Kidney (tissue), 22 donors: ENCODE measurements at places on chromosomes 1 and 21. TPM values are rescaled to one million over a fixed set of nuclear protein-coding genes. Genes with fewer than 3 reads are reported as not detected.

PSRC1 gene
- total RNA-seq: 4.2 TPM

DNA sequence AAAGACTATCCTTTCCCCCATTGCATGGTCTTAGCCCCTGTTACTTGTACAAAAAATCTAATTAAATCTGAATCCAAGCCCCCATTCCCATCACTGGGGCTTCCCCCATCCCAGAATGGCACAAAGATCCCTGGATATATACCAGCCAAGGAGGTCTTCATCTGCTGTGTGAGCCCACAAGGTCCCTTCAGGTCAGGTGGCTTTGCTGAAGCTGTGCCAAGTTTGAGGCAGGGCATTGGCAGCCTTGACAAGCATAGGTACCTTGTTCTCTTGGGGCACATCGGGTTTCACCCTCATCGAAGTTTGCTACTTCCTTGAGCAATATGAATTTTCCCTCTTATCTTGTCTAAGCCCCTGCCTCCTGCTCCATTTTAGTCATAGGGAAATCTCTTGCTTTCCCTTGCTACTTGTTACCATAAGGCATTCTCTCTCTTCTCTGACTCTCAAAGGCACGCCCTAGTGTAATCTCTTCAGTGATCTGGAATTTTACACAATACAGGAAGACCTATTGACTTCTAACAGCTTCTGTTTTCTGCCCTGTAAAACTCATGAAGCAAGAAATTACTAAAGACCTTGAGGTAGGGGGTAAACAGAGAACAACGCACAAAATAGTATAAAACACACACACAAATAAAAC lies 71.4 kb upstream of the COG2 start:
- DNase-seq: no peak
- no peak overlapping the region for H3K27ac ChIP-seq
- no peaks in the 10 kb centered on the region for H3K27me3 ChIP-seq
- H3K4me3 ChIP-seq: no peak overlapping the region

- no peak overlapping the region for H3K27ac ChIP-seq
- DNase-seq: no peak
- no peak overlapping the region for H3K4me3 ChIP-seq
- H3K36me3 ChIP-seq: no peaks in the 10 kb centered on the region
- peaks cover 3% of the 10 kb centered on the region for H3K4me1 ChIP-seq
- no peaks in the 10 kb centered on the region for H3K27me3 ChIP-seq
Measured at GRCh38 chr1:6873298-6874015, 88.2 kb downstream of the CAMTA1 start.

PAQR7 gene
- total RNA-seq: 52.0 TPM

DNA sequence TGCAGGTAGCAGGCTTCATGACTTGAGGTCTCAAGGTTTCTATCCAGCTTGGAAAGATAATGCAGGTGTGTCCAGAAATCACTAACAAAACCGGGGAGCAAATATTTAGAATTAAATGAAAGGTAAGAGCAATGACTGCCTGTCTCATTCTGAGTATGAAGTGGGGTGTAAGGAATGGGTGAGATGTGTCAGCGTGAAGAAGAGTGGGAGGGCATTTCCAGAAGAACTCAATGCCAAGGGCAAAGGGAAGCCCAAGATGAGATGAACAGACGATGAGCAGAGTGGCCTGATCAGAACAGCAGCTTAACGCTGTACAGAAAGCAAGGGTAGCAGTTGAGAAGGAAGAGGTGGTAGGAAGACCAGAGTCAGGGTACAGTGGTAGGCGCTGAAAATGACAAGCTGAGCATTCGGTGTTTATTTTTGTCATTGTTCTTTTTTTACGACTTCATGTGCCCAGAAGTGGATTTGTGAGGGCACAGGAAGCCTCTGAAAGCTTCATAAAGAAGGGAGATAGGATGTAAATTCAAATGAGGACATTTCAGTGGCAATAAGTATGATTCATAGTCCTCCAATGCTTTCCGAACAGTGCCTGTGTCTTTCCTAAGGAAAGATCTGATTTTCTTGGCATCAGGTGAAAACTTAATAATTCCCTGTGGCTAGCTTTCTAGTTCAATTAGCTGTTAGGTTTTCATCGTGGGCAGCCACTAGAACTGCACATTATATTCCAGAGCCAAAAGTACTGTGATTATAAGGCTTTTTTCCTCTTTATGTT lies 190.5 kb downstream of the APP start:
- peaks cover 7% of the 10 kb centered on the region for H3K4me1 ChIP-seq
- DNase-seq: no peak
- H3K27ac ChIP-seq: no peak overlapping the region
- peaks cover 7% of the 10 kb centered on the region for H3K36me3 ChIP-seq
- H3K27me3 ChIP-seq: no peaks in the 10 kb centered on the region

DNA sequence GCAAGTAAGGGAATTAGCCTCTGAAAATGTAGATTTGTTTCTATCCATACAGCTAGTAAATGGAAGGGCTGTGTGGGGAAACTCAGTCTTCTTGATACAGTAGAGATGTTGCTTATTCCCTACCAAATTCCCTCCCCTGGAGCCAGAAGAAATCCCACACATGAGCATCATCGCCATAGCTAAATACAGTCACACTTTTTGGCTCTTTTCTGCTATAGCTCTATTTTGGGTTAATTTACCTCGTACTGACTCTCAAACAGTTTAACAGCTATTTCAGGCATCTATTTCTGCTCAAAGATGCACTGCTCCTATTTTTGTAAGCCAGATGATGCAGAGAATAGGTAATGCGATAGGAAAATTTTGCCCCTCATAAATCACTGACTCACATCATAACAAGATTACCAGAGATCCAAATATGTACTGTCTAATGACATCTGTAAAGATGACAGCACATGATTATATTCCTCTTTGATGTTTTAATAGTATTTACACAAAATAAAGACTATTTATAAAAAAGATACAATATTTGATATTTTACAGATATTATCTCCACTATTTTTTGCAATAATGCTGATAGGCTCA lies 58.6 kb downstream of the XCL1 start:
- no peaks in the 10 kb centered on the region for H3K4me1 ChIP-seq
- H3K36me3 ChIP-seq: no peaks in the 10 kb centered on the region
- H3K27me3 ChIP-seq: no peaks in the 10 kb centered on the region

CFHR1 gene
- 22.0 TPM for total RNA-seq

TLR5 gene
- total RNA-seq: 31.3 TPM

DNA sequence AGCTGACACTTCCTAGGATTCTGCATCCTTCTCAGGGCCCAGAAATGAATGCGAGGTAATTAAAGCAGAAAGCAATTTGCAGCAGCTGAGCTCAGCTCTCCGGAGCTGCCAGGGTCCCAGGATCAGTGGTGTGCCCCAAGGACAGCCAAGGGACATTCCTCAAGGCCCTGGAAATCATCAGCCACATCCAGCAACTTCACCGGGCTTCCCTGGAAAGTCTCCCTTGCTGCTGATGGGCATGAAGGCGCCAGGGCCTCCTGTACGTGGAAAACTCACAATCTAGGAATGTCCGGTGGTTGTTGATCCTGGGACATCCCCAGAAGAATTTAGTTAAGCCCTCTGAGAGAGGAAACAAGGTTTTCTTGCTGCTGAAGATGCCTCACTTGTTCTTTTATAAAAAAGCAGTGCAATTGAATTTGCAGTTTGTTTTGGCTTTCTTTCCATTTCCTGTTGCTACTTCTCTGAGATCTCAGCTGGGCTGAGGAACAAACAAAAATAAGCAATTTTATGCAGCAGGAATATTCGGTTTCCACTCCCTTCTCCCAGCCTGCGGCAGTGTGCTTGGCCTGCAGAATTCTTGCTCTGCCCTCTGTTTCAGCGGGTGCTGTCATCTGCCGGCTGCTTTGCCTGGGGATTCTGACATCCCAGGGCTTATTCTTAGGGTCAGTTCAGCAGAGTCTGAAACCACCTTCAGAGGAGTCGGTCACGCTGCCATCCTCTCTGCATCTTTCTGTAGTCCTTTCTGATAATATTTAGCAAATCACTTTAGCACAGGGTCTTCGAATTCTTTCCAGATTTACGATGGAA lies 85.9 kb downstream of the TCP10L start:
- no peak for DNase-seq
- no peaks in the 10 kb centered on the region for H3K4me1 ChIP-seq
- no peak overlapping the region for H3K27ac ChIP-seq
- no peaks in the 10 kb centered on the region for H3K36me3 ChIP-seq

DNA sequence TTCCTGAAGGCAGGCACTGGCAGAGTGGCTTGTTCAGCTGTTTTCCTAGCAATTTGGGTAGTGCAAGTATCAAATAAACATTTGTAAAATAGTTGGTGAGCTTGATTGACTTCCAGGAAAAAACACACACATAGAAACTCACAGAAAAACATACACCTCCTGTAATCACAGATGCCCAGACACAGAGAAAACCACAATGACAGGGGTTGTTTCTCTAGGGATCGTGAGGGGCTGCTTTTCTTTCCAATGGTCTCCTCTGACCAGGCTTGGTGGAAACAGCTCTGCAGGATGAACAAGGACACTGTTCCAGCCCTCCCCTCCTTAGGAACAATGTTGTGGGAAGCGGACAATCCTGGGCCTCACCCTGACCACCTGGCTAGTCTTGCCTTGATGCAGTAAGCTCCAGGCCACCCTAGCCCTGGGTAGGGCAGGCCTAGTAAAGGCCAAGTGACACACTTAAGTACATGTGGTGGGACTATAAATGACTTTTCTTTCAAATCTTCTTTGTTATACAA lies 142.5 kb upstream of the HMGB4 start:
- H3K27ac ChIP-seq: no peak overlapping the region
- no peaks in the 10 kb centered on the region for H3K27me3 ChIP-seq
- H3K4me3 ChIP-seq: no peak overlapping the region
- no peaks in the 10 kb centered on the region for H3K36me3 ChIP-seq

- H3K4me1 ChIP-seq: no peaks in the 10 kb centered on the region
- no peaks in the 10 kb centered on the region for H3K27me3 ChIP-seq
- no peak overlapping the region for H3K4me3 ChIP-seq
- peak; percentile 64 for DNase-seq
Measured at GRCh38 chr1:239952348-239953308, 139.1 kb upstream of the FMN2 start.

GRCh38 chr1:89260042-89260441 lies 12.6 kb downstream of the GBP5 start:
- no peaks in the 10 kb centered on the region for H3K27me3 ChIP-seq
- DNase-seq: no peak

GRCh38 chr1:225745273-225745672 lies 32.4 kb upstream of the SRP9 start:
- no peaks in the 10 kb centered on the region for H3K4me1 ChIP-seq
- H3K27me3 ChIP-seq: no peaks in the 10 kb centered on the region
- no peak overlapping the region for H3K4me3 ChIP-seq
- H3K36me3 ChIP-seq: no peaks in the 10 kb centered on the region

- H3K27ac ChIP-seq: no peak overlapping the region
- H3K27me3 ChIP-seq: no peaks in the 10 kb centered on the region
- no peaks in the 10 kb centered on the region for H3K36me3 ChIP-seq
- H3K4me1 ChIP-seq: no peaks in the 10 kb centered on the region
- peak; percentile 34 for DNase-seq
Measured at GRCh38 chr1:215146240-215146975, 63.9 kb downstream of the KCNK2 start.

DNA sequence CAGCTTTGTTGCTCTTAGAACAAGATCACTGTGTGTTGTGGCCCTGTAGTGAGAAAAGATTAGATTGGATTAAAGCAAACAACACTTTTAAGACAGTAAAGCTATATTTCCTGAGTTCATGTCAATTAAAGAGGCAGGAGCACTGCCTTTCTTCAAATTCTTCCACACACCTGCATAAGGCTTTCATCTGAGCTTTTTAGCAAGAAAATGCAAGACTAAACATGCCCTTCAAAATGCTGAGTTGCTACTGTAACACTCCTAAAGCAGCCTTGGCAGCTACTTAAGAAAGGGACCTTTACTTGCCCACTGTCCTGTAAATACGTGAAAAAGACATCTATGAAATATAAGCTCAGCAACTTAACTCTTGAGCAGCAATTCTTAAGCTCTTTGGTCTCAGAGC lies 11.8 kb downstream of the DPH5 start:
- no peaks in the 10 kb centered on the region for H3K4me1 ChIP-seq
- DNase-seq: no peak
- H3K27ac ChIP-seq: no peak overlapping the region
- no peaks in the 10 kb centered on the region for H3K27me3 ChIP-seq
- no peaks in the 10 kb centered on the region for H3K36me3 ChIP-seq
- H3K4me3 ChIP-seq: no peak overlapping the region

DNA sequence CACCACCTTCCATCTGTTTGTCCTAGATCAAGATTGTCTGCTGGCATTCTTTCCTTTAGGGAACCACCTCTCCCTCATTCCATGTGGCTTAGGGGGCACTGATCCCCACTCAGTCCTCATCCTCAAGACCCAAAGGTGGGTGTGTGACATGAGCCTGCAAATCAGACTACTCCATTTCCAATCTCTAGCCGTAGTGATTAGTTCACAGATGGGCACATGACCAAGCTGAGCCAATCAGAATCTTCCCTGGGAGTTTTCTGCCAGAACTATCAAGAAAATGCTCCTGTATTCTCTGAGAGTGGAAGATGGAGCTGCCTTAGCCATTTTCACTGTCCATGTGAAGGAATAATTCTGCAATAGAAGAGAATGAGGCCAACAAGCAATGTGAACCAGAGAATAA lies 19.3 kb upstream of the PTPRF start:
- H3K27ac ChIP-seq: no peak overlapping the region
- no peaks in the 10 kb centered on the region for H3K4me1 ChIP-seq
- no peaks in the 10 kb centered on the region for H3K27me3 ChIP-seq
- DNase-seq: no peak
- no peak overlapping the region for H3K4me3 ChIP-seq
- H3K36me3 ChIP-seq: no peaks in the 10 kb centered on the region

GRCh38 chr1:181014477-181015250 lies 8.0 kb downstream of the STX6 start:
- no peak overlapping the region for H3K27ac ChIP-seq
- H3K4me3 ChIP-seq: no peak overlapping the region
- no peak for DNase-seq
- H3K36me3 ChIP-seq: no peaks in the 10 kb centered on the region
- H3K27me3 ChIP-seq: no peaks in the 10 kb centered on the region

DNA sequence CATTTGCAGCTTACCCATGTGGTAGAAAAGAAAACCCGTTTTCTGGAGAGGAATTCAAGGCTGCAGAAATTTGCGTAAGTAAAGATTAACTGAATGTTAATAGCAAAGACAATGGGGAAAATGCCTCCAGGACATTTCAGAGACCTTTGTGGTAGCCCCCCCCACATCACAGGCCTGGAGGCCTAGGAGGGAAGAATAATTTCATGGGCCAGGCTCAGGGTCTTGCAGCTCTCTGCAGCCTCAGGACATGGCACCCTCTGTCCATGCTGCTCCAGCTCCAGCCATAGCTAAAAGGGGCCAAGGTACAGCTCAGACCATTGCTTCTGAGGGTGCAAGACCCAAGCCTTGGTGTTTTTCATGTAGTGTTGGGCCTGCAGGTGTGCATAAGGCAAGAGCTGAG lies 92.7 kb upstream of the ZNF678 start:
- H3K4me1 ChIP-seq: no peaks in the 10 kb centered on the region
- no peak overlapping the region for H3K27ac ChIP-seq
- H3K36me3 ChIP-seq: no peaks in the 10 kb centered on the region
- H3K27me3 ChIP-seq: no peaks in the 10 kb centered on the region

FLG2 gene
- not detected for total RNA-seq
